Stimulated activated CD8-positive, alpha-beta memory T cell treated with anti-CD3 and anti-CD28 coated beads, Interleukin-15, amount 100 ng/mL, for 48 hours (primary cell): ENCODE measurements at places on chromosomes 6 and 20.
A peak's percentile ranks its signal among the peaks of the same experiment; 100 is the strongest.

GRCh38 chr6:74434171-74434570 lies 738.2 kb downstream of the CD109 start:
- no peak for DNase-seq

DNA sequence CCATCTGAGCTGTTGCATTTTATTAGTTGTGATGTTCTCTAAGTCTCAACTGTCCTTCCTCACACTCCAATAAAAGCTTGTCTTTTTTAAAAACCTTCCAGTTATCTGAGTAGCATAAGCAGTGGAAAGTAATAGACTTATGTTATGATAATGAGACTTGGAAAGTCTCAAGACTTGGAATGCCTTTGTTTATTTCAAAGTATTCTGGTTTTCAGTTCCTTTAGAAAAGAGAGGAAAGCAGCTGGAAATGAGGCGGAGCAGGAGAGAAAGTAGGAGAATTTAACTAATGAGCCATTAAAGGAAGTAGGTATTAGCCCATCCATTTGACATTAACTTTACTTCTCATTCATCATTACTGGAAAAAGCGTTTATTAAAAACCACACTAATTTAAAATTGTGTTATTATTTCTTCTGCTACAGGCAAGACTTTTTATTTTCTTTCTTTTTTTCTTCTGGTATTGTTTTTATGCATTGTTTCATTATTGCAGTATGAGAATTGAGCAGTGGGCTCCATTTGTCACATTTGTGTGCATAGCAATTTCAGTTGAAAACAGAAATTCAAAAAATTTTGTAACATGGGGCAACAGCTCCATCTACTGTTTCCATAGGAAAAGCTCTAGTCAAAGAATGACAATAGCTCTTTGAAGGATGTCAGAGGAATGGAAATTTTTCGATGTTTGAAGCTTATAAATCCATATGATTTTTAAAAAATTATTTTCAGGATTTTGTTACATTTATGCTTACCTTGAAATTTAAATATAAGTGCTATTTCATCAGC lies 194.8 kb downstream of the COL9A1 start:
- no peak for DNase-seq

- no peak for DNase-seq
These were observed 183.0 kb upstream of the TAB2 start for GRCh38 chr6:149134511-149134933.

GRCh38 chr6:24980507-24981385 lies 45.0 kb upstream of the RIPOR2 start:
- DNase-seq, result no peak

DNA sequence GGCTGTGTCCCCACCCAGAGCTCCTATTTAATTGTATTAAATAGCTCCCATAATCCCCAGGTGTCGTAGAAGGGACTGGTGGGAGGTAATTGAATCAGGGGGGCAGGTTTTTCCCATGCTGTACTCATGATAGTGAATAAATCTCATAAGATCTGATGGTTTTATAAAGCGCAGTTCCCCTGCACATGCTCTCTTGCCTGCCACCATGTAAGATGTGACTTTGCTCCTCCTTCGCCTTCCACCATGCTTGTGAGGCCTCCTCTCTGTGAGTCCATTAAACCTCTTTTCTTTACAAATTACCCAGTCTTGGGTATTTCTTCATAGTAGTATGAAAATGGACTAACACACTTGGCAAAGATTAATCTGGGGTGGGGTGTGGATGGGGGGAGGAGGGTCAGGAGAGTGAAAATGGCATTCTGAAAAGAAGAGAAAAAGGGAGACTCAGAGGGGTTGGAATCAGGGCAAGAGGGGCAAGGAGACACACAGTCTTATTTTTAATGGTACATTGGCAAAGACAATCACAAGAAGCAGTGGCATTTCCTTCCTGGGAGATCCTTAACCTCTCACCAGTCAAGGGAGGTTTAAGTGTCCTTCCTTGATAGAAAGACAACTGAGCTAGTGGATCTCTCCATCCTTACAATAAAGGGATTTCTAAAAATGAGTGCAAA lies 37.5 kb upstream of the NOX3 start:
- no peak for DNase-seq

- no peak for DNase-seq
These were observed 135.5 kb downstream of the PAX1 start for GRCh38 chr20:21840991-21841390.

- DNase-seq, result no peak
These were observed 147.2 kb downstream of the SYCP2 start for GRCh38 chr20:59785986-59786795.

DNA sequence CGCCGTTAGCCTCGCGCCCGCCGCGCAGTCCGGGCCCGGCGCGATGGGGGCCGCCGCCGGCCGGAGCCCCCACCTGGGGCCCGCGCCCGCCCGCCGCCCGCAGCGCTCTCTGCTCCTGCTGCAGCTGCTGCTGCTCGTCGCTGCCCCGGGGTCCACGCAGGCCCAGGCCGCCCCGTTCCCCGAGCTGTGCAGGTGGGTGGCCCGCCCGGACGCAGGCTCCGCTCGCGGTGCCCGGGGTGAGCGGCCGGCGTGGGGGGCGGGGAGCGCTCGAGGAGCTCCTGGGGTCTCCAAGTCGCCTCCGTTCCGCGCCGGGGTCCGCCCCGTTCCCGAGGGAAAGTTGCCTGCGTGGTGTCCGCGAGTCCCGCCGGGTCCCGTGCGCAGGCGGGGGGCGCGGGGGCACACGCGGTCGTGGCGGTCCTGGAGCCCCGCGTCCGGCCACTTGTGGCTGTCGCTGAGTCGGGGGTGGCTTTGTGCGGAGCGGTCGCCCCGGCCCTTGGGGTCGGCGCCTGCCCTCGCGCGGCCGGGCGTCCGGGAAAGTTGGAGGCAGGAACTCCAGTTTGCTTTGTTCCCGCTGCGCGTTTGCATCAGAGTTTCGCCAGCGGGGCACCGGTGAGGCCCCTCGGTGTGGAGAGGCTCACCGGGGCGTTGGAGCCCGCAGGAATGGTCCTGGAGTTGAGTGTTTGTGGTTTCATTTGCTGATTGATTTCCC lies 476 bp downstream of the IGF2R start:
- no peak for DNase-seq

GRCh38 chr20:62423326-62423706 lies 4.0 kb downstream of the RBBP8NL start:
- DNase-seq, result no peak

DNA sequence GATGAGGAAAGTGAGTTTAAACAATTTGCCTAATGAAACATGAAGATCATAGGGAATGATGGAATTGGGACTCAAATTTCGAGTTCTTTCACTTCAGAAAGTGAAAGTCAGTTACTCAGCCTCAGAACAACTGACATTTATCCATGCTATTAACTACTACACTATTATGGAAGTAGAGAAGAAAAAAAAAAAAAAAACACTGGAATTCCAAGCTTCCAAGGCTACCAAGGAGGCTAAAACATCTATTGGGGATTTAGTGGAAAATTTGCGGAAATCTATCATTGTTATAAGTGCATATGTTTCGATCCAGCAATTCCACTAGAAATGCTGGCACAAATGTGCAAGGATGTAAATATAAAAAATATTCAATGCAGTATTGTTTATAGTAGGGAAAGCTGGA lies 70.4 kb downstream of the TSHZ2 start:
- DNase-seq, result no peak

DNA sequence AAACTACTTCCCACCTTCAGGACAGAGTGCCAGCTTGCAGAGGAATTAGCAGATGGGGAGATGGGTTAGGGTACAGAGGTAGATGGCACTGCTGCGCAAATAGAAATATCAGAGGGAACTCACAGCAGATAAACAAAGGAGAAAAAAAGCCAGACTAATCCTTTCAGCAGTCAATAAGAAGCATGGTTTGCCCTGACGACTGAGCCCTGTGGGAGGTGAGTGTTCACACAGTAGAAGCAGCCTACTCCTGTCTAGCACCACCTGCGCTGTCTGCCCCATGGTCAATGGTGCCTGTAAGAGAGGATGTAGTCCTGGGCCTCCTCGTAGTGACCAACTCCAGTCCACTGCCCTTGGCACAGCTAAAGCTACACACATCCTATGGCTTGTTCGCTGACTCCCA lies 174.1 kb downstream of the IBTK start:
- no peak for DNase-seq

DNA sequence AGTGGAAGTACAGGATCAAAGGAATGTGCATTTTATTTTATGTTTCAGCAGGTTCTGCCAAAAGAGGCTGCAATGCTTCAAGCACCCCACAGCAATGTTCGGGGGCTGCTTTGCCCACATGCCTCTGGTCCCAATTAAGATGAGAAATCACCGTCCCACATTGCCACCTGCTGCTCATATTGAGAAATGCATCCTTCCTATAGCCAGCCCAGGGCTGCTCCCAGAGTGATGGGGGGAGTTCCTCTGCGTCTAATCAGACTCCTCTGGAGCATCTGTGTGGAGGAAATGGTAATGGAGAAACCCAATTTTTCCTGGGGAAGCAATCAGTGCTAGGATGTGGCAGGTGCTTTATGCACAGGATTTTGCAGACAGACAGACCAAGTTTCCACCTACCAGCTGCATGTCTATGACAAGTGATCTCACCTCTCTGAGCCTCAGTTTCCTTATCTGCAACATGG lies 33.7 kb downstream of the PTGIS start:
- peak; percentile 33 for DNase-seq

- no peak for DNase-seq
These were observed 99.7 kb downstream of the ZMYND8 start for GRCh38 chr20:47256668-47257236.

- no peak for DNase-seq
These were observed 263.5 kb downstream of the TFAP2A start for GRCh38 chr6:10151144-10151915.

DNA sequence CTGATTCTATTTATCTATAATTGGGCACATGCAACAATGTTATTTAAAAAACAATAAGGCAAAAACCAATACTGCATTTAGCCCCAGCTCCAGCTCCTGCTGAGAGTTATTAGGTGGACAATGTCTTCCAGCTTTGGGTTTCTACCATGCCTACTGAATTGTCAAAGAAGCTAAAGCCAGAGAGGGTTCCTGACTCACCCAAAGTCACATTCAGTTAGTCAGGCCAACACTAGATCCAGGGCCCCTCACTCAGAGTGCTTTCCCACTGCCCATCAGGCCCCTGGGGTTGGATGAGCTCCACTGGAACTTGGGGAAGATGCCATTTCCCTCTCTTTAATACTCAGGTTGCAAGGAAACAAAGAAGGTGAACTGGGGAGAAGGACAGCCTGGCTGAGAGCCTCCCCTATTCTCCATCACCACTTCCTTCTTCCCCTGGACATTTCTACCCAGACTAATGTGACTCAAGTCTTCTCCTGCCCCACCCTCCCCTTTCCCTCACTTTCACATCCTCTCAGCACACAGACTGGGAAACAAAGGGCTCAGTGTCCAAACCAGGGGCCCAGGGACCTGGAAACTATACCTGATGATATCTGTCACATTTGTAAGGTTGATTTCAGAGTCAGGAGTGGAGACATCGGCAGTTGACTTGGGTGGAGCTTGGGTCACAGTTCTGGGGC lies 6.0 kb downstream of the TREM1 start:
- DNase-seq, result no peak

GRCh38 chr6:36340618-36341454 lies 4.1 kb upstream of the BNIP5 start:
- peak; percentile 56 for DNase-seq

DNA sequence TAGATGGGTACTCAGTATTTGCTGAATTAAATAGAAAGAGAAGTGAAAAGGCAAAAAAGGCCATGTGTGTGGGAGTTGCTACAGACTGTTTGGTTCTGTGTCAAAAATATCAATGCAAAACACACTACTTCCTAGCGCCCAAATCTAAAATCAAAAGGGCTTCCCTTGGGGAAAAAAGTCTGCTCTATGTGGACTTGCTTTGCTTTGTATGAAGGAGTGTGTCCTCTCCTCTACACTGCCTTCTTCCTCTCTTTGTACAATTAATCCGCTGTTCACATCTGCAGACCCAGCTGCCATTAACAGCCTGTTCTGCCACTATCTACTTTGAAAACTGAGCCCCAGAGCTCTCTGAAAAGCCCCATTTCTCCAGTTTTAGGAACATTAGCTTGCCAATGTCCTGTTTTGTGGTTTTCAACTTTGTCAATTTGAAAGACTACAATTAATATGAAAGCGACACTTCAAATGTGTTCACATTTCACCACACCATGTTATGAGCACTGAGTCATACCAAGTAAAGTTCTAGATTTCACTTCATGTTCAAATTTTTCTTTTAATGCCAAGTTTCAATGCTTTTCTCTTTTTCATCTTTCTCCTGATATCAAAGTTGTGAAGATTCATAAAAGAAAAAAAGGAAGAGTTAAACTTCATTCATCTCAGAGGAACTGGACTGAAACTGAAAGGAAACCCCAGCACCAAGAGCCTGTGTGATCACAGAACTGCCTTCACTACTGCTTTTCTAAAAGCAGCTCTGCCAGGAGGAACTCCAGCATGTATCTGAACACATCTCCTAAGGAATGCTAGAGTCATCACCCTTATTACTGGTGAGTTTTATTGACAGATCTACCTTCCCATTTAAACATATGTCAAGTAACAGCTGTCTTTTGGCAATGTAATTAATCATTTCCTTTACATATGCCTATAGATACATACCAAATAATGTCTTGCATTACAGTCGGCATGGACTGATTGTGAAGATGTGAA lies 102.6 kb downstream of the KIF13A start:
- DNase-seq, result peak; percentile 2

- no peak for DNase-seq
These were observed 158.5 kb downstream of the THBS2 start for GRCh38 chr6:169095153-169095552.

GRCh38 chr6:7540595-7540994 lies 876 bp upstream of the DSP start:
- DNase-seq, result no peak

DNA sequence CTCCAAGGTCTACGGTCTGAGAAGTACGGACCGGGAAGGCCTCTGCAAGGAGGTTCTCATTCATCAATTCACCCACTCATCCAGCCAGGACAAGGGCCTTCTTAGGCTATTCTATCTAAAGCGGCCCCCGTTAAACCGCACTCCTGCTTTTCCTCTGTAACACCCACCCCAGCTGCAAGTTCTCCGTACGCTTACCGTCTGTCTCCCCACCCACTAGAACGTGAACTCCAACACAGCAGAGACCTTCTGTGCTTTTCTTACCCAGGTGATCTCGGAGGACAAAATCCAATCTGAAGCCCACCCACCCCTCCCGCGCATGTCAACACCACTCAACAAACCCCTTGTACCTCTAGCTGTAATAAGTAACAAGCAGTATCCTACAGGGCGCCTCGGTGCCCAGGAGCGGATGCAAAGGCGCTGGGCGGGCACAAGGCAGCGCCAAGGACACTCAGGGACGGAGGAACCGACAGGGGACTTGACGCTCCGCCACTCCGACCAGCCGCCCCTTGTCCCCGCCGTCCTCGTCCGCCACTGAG lies 351 bp downstream of the AURKA start:
- DNase-seq, result no peak

GRCh38 chr6:8589941-8590729 lies 154.8 kb upstream of the SLC35B3 start:
- no peak for DNase-seq

DNA sequence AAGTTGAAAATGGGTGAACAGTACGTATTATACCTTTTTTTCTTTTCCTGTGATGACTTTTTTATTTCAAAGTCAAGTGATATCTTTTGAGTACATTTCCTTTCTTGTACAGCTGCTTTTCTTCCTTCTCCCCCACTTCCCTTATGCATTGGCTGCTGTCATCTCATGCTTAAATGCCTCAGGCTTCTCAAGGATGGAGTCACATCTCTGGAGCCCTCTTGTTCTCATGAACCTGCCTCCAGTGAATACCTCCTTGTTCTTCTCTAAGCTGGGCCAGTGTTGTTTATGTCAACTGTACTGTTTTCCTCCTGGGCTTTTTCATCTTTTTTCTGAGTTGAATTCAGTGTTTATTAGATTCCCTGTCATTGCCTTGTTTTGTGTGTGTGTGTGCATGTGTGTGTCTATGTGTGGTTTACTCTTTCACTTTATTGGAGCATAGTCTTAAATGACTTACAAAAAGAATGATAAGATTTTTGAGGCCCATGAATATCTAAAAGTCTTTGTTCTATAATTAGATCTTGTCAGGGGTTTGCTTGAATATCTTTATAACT lies 23.6 kb downstream of the STXBP5 start:
- DNase-seq, result no peak
